ENCODE measurements at places on chromosomes 4 and X.

- DNase-seq, result no peak
Observed at GRCh38 chr4:161522031-161522430, 641.8 kb downstream of the FSTL5 start.

- no peak for DNase-seq
Observed at GRCh38 chrX:139563251-139563650, 32.7 kb downstream of the F9 start.

DNA sequence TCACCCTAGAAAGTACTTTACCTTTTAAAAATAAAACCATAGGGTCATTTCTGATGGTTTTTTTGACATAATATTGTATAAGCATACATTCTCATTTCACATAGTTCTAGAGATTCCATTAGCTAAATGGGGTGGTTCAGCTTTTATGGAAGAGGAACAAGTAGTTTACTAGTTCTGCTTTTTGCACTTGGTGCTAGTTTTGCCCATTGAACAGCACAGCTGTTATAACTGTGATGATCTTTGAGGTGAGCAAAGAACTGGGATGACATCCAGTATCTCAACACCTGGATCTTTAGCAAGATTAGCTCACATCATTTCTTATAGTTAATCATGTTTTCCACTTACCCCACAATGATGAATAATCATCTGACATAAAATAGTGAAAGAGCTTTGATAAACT lies 40.9 kb downstream of the MOB1B start:
- no peak for DNase-seq

GRCh38 chrX:137151403-137151802 lies 117.6 kb upstream of the GPR101 start:
- DNase-seq, result no peak

DNA sequence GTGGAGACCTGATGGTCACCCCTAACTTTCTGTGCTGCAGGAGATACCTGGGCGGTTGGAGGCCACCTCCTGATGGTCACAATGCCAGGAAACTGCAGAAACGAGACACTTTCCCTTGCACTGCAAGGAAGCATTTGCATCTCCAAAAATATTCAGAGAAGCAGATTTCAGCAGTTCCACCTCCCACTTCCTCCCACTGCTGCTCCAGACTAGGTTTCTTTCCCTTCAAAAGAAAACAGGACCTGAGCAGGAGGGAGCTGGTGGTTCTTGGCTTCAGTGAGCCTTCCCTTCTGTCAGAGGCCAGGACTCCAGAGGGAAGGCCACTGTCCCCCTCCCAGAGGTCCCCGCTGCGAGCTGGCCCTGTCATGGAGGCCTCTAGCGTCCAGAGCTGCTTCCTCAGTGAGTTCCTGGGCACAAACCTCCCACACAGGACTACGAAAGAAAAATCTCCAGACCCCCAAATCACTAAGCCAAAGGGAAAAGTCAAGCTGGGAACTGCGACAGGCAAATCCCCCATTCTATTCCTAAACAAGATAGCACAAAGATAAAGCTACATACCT lies 35.9 kb downstream of the GPM6B start:
- DNase-seq, result no peak

GRCh38 chr4:48564151-48564550 lies 74.1 kb downstream of the ZAR1 start:
- DNase-seq, result no peak

DNA sequence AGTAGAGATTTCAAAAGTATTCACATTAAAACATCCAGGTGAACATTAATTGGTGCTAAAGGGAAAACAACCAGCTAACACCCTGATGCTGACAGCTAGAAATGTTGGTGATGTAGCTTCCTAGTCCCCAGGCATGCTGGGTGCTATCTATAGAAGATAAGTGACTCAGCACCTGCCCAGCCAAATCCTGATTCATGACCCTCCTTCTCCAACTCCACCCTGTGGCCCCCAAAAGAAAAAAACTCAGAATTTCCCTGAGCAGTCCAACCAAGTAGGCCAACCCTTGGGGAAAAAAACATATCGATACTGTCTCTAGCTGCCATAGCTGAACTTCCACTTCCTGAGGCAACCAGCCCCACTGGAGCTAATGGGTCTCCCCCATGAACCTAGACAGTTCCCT lies 197.6 kb upstream of the KLF3 start:
- DNase-seq, result no peak

GRCh38 chr4:100100985-100101384 lies 89.3 kb downstream of the DDIT4L start:
- no peak for DNase-seq

DNA sequence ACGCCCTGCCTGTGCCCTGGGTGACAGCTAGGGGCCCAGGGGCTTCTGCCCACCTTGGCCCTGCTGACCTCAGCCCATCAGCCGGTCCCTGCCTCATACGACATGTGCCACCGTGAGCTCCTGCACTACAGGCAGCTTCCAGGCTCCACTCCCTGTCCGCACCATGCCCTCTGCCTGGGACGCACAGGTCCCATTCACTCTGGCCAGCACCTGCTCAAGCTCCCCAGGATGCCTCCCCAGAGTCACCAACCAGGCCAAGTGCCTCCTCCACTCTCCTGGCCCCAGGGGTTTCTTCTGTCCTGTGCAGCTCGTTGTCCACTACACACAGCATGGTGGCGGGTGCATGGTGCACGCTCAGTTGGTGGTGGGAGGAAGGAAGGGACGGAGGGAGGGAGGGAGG lies 20.2 kb upstream of the MRFAP1 start:
- no peak for DNase-seq

DNA sequence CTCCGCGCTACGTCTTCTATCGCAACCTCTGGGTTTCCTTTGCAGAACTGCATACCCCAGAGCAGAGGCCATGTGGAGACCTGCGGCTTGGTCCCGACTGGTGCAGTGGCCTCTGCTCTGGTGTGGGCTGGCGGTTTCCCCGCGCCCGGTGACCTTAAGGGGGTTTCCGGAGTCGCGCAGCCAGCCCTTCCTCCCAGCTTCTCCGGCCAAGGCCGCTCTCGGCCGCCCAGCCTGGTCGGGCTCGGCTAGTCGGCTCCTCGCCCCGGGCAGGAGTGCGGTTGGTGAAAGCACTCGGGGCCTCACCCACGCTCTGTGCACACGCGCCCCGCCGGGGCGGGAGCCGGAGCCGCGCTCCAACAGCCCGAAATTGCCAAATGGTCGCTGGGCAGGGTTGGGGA lies 84.9 kb downstream of the BCOR start:
- peak; percentile 22 for DNase-seq

- DNase-seq, result no peak
Observed at GRCh38 chr4:76282941-76283689, 23.4 kb upstream of the STBD1 start.

DNA sequence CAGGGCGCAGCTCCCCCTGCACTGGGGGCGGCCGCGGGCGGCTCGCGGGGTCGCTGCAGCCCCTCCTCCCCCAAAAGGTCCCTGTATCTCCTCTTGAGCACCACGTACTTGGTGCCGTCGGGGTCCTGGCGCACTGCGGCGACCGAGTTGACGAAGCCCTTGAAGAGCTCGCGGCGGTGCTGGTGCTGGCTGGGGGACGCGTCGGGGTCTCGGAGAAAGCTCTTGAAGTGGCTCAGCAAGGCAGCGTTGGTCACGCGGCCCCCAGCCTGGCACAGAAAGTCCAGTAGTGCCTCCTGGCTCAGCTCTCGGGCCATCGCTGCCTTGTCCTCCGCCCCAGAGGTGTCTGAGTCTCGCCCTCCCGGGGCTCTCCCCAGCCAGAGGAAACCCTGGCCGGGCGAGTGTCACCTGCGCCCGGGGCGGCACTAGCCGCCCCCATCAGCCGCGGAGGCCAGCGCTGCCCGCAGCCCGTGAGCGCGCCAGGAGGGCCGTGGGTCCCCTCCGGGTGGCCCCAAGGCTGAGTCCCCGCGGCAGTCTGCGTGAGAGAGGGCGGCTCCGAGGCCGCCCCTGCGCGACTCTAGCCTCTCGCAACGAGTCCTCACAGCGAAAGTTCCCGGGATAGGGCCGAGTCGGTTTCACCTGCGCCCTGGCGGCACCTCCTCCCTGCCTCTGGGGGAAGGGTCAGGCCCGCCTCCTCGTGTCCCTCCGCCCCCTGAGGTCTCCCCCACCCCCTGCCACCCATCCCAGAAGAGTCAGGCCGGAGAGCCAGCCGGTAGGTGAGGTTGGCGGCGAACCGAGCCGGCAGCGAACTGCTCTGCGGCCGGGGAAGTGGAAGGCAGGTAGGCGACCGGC lies at the start of gene SOWAHB:
SOWAHB (minus strand) TSS at position 609 of the 849 bp plus-strand sequence; CDS start at position 314, 295 bp downstream.
- peak; percentile 18 for DNase-seq

- DNase-seq, result no peak
Observed at GRCh38 chr4:178196751-178197374, 754.6 kb upstream of the AGA start.

GRCh38 chr4:74997948-74998729 lies 65.2 kb downstream of the PARM1 start:
- no peak for DNase-seq

DNA sequence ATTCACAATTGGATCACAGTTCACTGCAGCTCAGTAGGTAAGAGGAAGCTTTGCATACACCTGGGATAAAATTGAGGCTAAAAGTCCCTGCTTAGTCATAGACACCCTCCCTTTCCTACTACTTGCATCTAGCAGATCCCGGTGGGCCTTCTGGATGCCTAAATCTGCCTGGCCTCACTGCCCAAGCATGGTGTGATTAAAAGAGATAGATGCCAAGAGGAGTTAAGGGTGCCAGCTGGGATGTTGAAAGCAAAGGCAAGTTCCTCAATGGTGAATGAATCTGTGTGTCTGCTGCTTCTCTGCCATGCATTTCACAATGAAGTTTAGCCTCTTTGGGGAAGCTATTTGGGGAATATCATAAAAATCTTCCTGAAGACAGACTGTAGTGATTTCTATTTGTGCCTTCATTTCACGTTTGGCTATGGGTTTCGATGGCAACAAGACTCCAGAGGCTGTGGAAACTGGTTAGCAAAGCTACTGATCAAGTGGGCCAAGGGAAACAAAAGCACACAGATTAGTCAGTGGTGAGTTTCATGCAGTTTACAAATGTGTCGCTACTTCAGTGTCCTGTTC lies 534.0 kb downstream of the ANKRD50 start:
- DNase-seq, result no peak

DNA sequence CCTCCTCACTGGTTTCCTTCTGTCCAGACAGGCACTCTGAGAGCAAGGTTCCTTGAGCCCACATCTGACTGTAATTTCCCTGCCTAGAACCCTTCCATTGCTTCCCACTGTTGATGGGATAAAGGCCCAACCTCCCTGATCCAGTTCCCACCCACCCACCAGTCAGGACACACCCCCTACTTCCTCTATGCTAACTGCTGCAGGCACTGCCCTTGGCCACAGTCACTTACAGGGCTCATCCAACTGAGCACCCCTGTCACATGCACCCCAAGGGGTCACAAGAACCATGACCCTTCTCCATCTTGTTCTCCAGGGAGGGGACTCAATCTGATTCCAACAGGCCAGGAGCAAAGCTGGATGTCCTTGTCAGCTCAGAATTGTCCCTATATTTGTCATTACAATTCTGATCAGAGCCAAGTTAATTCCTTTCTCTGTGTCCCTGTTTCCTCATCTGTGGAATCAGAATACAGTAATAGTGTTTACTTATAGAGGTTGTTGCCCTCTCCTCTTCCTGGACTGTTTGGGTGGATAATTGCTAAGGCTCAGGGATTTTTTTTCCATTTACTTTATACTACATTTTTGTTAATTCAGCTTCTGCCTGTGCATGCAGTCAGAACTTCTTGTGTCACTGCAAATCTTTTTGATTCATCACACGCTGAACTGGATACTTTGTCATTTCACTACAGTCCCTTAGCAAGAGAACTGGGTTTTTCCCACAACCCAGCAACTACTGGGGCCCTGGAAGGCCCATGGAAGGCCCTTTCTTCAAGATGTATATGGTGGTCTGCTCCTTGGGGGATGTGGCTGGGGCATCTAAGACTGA lies 105.6 kb upstream of the MAMLD1 start:
- DNase-seq, result no peak

- no peak for DNase-seq
Observed at GRCh38 chr4:98411731-98412130, 150.5 kb downstream of the RAP1GDS1 start.

- no peak for DNase-seq
Observed at GRCh38 chr4:38946919-38947318, 79.3 kb downstream of the FAM114A1 start.

DNA sequence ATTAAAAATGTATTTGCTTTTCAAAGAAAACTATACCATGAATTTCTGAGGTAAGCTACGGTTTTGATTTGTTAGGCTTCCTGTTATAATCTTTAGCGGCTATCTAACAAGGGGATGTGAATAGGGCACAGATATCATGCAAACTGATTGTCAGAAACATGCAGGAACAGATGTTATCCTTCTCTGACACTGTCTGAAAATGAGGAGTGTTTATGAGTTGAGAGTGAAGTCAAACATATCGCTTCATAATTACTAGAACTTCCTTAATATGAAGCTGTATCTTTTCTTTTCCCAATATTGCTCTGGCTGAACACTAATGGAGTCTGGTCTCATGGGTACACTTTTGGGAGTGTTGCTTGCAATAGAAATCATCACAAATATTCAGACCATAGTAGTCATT lies 16.3 kb upstream of the SULT1B1 start:
- DNase-seq, result no peak
